ENCODE measurements at places on chromosomes 7 and 10. TPM values are rescaled to one million over a fixed set of nuclear protein-coding genes. Genes with fewer than 3 reads are reported as not detected.

SPAG6 gene
- total RNA-seq: not detected

SORBS1 gene
- 0.18 TPM for total RNA-seq

LBX1 gene
- total RNA-seq: not detected

KAZALD1 gene
- 8.1 TPM for total RNA-seq

PTPRN2 gene
- total RNA-seq: under 0.01 TPM

CCDC146 gene
- total RNA-seq: 0.83 TPM

- no peak overlapping the region for H3K27ac ChIP-seq
- H3K4me1 ChIP-seq: peaks cover 15% of the 10 kb centered on the region
- no peak for DNase-seq
- no peak overlapping the region for H3K4me3 ChIP-seq
Observed at GRCh38 chr10:71990706-71991269, 26.6 kb downstream of the CHST3 start.

DNA sequence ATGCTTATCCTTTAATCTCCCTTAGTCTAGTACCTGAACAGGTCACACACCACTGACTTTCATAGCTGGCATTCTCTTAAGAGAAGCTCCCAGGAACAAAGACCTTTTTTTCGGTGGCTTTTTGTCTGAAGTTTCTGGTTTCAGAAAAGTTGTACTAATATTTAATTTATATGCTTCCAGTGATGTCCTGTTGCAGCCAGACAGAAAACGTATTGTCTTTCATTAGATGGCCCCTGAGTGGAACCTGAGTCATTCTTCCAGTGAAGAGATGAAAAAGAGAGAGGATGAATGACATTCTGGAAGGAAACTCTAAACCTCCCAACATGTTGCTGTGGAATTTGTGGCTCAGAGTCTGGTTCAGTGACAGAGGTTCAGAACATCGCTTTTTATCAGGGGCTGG lies 274.8 kb upstream of the TAC1 start:
- DNase-seq: no peak
- H3K4me1 ChIP-seq: no peaks in the 10 kb centered on the region
- H3K36me3 ChIP-seq: no peaks in the 10 kb centered on the region
- no peak overlapping the region for H3K4me3 ChIP-seq
- no peaks in the 10 kb centered on the region for H3K27me3 ChIP-seq

- no peaks in the 10 kb centered on the region for H3K4me1 ChIP-seq
- no peak overlapping the region for H3K4me3 ChIP-seq
- no peaks in the 10 kb centered on the region for H3K27me3 ChIP-seq
- DNase-seq: peak; percentile 42
Observed at GRCh38 chr10:9342885-9343570, 1288.5 kb downstream of the GATA3 start.

- peaks cover 22% of the 10 kb centered on the region for H3K36me3 ChIP-seq
- no peaks in the 10 kb centered on the region for H3K27me3 ChIP-seq
- no peak overlapping the region for H3K4me3 ChIP-seq
- H3K27ac ChIP-seq: no peak overlapping the region
- H3K4me1 ChIP-seq: peaks cover 28% of the 10 kb centered on the region
- DNase-seq: no peak
Observed at GRCh38 chr10:74032900-74033655, 35.2 kb downstream of the VCL start.

DNA sequence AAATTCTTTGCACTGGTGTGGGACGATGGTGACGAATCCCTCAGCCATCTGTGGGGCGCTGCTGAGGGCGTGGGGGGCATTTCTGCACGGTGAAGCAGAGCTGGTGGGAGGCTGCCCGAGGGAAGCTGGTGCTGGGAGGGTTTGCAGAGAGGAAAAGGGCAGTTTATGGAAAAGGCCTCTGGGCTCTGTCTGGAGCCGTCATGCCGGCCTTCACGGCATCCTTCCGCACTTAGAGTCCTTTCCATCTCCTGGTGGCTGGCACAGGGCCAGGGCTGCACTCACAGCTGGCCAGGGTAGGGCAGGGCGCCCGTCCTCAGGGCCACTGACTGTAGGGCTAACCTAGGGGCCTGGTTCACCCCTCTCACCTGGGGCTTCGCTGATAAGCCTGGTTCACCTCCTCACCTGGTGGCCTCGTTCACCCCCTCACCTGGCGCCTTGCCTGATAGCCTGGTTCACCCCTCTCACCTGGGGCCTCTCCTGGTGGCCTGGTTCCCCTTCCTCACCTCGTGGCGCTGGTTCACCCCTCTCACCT lies 598 bp upstream of the AMZ1 start:
- DNase-seq: peak; percentile 75
- H3K4me1 ChIP-seq: peaks cover 6% of the 10 kb centered on the region
- no peak overlapping the region for H3K27ac ChIP-seq
- H3K36me3 ChIP-seq: no peaks in the 10 kb centered on the region

- H3K27me3 ChIP-seq: no peaks in the 10 kb centered on the region
- peaks cover 8% of the 10 kb centered on the region for H3K4me1 ChIP-seq
- H3K4me3 ChIP-seq: no peak overlapping the region
Observed at GRCh38 chr10:73039635-73040034, 57.0 kb downstream of the P4HA1 start.

DNA sequence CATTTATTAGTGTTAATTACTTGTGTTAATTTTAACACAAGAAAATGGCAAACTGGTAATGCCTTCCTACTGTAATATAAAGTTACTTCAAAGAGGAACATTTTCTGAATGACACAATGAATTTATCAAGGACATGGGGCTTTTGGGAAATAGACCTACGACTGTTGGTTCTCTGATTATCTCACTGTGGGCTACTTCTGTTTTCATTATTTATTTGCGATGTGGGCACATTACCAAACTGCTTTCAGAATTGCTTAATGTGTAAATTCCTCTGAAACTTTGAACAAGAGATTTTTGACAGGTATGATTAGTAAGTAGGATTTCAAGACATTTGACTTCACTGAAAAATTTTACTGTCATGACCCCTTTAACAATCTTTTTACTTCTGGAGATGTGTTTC lies 535.6 kb downstream of the CNTNAP2 start:
- H3K4me3 ChIP-seq: no peak overlapping the region
- no peak overlapping the region for H3K27ac ChIP-seq
- no peaks in the 10 kb centered on the region for H3K27me3 ChIP-seq
- no peak for DNase-seq
- H3K36me3 ChIP-seq: no peaks in the 10 kb centered on the region

DNA sequence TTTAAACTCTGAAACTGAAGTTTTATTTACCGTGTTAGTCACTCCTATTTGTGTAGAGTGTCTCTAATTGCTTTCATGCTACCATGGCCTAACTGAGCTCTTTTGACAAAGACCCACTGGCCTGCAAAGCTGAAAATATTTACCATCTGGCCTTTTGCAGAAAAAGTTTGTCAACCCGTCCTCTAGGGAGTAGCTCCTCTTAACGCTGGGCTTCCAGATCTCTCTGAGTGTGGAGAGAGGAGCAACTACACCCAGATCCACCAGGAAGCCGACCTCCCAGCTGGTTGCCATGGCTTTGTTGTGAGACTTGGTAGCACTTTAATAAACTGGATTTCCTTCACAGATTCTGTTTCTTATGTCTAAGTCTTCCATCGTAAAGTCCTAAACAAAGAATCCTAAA lies 4.2 kb upstream of the C10orf71 start:
- peaks cover 40% of the 10 kb centered on the region for H3K27me3 ChIP-seq
- no peaks in the 10 kb centered on the region for H3K36me3 ChIP-seq
- DNase-seq: no peak
- no peak overlapping the region for H3K27ac ChIP-seq
- peaks cover 2% of the 10 kb centered on the region for H3K4me1 ChIP-seq

- H3K4me1 ChIP-seq: 0 out of 2 replicates have a peak, but pooled peaks cover 2% of the 10 kb centered on the region
- DNase-seq: no peak
- H3K27me3 ChIP-seq: peaks cover 5% of the 10 kb centered on the region
- H3K36me3 ChIP-seq: no peaks in the 10 kb centered on the region
Observed at GRCh38 chr10:30542895-30543288, 86.7 kb downstream of the LYZL2 start.

GRCh38 chr7:36051501-36051900 lies 101.6 kb upstream of the EEPD1 start:
- H3K4me3 ChIP-seq: no peak overlapping the region
- peaks cover 15% of the 10 kb centered on the region for H3K4me1 ChIP-seq
- H3K27ac ChIP-seq: no peak overlapping the region
- DNase-seq: no peak
- no peaks in the 10 kb centered on the region for H3K36me3 ChIP-seq

- H3K27ac ChIP-seq: no peak overlapping the region
- H3K4me1 ChIP-seq: no peaks in the 10 kb centered on the region
- H3K27me3 ChIP-seq: no peaks in the 10 kb centered on the region
- H3K36me3 ChIP-seq: no peaks in the 10 kb centered on the region
Observed at GRCh38 chr10:128481152-128481840, 355.1 kb upstream of the MKI67 start.

DNA sequence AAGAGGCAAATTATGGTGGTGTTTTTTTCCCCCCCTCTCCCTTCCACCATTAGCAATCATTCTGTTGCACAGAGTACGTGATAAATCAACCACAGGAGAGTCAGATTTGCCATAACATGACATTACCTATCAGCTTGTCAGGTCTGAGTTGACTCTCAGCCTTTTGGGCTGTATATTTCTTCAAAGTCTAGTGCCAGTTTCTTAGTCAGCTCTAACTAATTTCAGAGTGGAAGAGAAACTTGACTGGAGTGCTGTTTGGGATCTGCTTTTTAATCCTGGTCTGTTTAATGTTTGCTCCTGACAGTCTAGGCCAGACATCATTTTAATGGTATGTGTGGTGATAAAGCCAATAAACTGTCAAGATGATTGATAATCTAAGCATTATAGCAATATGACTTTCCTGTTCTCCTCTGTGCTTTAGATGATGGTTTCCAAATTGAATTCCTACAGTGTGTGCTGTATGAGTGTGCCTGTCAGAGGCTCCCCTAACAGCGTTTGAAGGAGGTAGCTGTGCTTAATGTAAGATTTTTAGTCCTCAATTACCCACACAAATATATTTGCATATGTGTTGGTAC lies 76.9 kb downstream of the LRMDA start:
- H3K36me3 ChIP-seq: no peaks in the 10 kb centered on the region
- peak; percentile 55 for DNase-seq
- H3K27ac ChIP-seq: no peak overlapping the region
- peaks cover 2% of the 10 kb centered on the region for H3K4me1 ChIP-seq
- no peak overlapping the region for H3K4me3 ChIP-seq

DNA sequence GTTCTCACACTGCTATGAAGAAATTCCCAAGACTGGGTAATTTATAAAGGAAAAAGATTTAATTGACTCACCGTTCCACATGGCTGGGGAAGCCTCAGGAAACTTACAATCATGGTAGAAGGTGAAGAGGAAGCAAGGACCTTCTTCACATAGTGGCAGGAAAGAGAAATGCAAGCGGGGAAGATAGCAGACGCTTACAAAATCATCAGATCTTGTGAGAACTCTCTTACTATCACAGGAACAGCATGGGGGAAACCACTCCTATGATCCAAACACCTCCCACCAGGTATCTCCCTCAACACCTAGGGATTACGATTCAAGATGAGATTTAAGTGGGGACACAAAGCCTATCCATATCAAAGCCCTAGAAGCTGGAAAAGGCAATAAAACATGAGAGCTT lies 130.8 kb downstream of the MDFIC start:
- no peak for DNase-seq
- no peak overlapping the region for H3K4me3 ChIP-seq
- H3K27me3 ChIP-seq: no peaks in the 10 kb centered on the region
- no peak overlapping the region for H3K27ac ChIP-seq
- H3K4me1 ChIP-seq: no peaks in the 10 kb centered on the region

- H3K27ac ChIP-seq: no peak overlapping the region
- DNase-seq: no peak
- H3K36me3 ChIP-seq: no peaks in the 10 kb centered on the region
- H3K4me3 ChIP-seq: no peak overlapping the region
- no peaks in the 10 kb centered on the region for H3K4me1 ChIP-seq
- no peaks in the 10 kb centered on the region for H3K27me3 ChIP-seq
Observed at GRCh38 chr10:122730238-122730637, 30.6 kb upstream of the C10orf120 start.

DNA sequence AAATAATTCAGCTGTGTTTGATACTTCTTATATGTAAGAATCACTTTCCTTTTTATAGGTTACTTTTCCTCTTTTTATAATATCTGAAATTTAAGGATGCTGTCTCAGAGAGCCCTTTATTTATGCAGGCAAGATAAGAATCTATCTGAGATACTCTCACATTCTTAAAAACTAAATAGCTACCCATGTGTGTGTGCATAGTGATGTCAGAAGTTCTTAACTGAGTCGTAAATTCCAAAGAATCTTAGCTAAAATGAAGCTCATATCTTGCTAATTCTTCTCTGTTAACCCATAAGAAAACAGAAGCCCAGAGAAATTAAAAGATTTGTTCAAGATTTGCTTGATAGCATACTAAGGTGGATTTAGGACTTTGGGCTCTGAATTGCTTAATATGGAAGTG lies 118.5 kb downstream of the PCDH15 start:
- no peaks in the 10 kb centered on the region for H3K36me3 ChIP-seq
- no peaks in the 10 kb centered on the region for H3K4me1 ChIP-seq
- H3K27me3 ChIP-seq: no peaks in the 10 kb centered on the region
- H3K27ac ChIP-seq: no peak overlapping the region

- H3K27ac ChIP-seq: no peak overlapping the region
- peaks cover 9% of the 10 kb centered on the region for H3K4me1 ChIP-seq
- DNase-seq: peak; percentile 29
- no peak overlapping the region for H3K4me3 ChIP-seq
- no peaks in the 10 kb centered on the region for H3K27me3 ChIP-seq
Observed at GRCh38 chr7:107228291-107228690, 59.5 kb downstream of the HBP1 start.

GRCh38 chr10:47269294-47269693 lies 30.7 kb upstream of the GDF10 start:
- no peak for DNase-seq
- H3K27me3 ChIP-seq: peaks cover 5% of the 10 kb centered on the region
- H3K4me3 ChIP-seq: no peak overlapping the region

GRCh38 chr7:109549471-109550193 lies 980.0 kb downstream of the DNAJB9 start:
- no peaks in the 10 kb centered on the region for H3K36me3 ChIP-seq
- H3K27ac ChIP-seq: no peak overlapping the region
- H3K27me3 ChIP-seq: no peaks in the 10 kb centered on the region
- no peak overlapping the region for H3K4me3 ChIP-seq
- DNase-seq: no peak

DNA sequence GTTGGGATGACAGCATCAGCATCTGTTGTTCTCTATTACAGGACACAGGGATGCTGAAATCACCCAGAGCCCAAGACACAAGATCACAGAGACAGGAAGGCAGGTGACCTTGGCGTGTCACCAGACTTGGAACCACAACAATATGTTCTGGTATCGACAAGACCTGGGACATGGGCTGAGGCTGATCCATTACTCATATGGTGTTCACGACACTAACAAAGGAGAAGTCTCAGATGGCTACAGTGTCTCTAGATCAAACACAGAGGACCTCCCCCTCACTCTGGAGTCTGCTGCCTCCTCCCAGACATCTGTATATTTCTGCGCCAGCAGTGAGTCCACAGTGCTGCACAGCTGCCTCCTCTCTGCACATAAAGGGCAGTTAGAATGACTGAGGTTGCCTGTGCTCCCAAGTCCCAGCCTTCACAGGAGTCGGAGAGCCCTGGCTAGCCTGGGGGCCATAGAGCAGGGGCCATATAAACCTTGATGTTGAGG lies 142.2 kb upstream of the PRSS58 start:
- no peaks in the 10 kb centered on the region for H3K4me1 ChIP-seq
- H3K27me3 ChIP-seq: peaks cover 21% of the 10 kb centered on the region
- no peak overlapping the region for H3K4me3 ChIP-seq
- H3K36me3 ChIP-seq: no peaks in the 10 kb centered on the region

- H3K27me3 ChIP-seq: no peaks in the 10 kb centered on the region
- H3K4me3 ChIP-seq: no peak overlapping the region
- no peak overlapping the region for H3K27ac ChIP-seq
Observed at GRCh38 chr10:37992083-37992482, 15.6 kb upstream of the ZNF25 start.

GRCh38 chr7:121084748-121085336 lies 96.3 kb downstream of the CPED1 start:
- H3K36me3 ChIP-seq: no peaks in the 10 kb centered on the region
- peak; percentile 96 for DNase-seq
- peak overlapping the region; percentile 100 for H3K27ac ChIP-seq
- H3K27me3 ChIP-seq: no peaks in the 10 kb centered on the region
- peaks cover 19% of the 10 kb centered on the region for H3K4me1 ChIP-seq
- H3K4me3 ChIP-seq: no peak overlapping the region
